ENCODE measurements at places on chromosomes 7 and 10.

DNA sequence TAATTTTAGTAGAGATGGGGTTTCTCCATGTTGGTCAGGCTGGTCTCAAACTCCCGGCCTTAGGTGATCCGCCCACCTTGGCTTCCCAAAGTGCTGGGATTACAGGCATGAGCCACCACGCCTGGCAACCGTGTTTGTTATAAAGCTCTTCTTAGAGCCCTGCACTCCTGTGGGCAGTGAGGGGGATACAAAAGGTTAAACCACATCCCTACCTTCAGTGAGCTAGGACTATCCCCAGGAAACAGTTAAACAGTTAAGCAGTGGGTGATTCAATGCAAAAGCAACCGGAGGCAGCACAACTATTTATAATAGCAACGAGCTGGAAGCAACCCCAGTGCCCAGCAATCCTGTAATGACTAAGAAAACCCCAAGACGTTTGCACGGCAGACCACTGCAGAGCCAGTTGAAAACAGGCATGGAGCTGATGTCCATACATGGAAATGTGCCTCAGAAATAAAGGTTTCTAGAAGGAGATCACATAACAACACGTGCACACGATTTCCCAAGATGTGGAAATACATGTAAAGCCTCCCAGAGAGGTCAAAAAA is 107.2 kb upstream of the LYZL2 start:
- no peak for DNase-seq

DNA sequence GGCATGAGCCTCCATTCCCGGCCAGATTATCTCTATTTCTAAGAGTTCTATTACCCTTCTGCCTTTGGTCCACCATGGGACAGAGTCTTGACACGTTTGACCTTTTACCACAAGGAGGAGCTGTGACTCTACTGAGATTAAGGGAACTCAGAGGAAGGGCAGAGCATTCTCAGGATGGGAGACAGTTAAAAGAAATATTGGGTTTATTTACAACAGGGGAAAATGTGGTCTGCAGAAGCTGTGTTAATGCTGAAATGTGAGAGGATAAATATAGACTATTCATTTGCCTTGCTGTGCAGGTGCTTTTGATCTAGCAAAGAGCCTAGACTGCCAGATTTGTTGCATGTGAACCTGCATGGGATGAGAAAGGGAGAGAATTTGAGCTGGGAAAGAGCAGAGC is 45.8 kb upstream of the PRSS58 start:
- DNase-seq, result no peak

GRCh38 chr10:71740069-71740653 is 20.6 kb upstream of the C10orf105 start:
- DNase-seq, result no peak

DNA sequence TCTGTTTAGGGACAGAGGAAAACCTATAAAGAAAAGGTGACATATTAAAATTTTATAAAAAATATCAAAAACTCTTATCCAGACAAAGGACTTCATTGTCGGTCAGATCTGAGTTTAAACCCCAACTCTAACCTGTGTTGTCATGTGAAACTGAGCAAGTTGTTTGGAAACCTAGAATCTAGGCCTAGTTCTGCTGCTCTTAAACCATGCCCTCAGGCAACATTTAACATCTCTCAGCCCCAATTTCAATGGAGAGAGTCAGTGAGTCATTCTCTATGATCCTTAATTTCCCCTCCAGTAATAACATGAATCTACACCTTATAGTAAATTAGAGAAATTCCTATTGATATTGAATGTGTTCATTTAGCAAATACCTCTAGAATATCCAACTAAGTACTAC is 192.3 kb downstream of the IMMP2L start:
- no peak for DNase-seq

GRCh38 chr7:81232084-81232799 is 313.4 kb upstream of the SEMA3C start:
- DNase-seq, result no peak

DNA sequence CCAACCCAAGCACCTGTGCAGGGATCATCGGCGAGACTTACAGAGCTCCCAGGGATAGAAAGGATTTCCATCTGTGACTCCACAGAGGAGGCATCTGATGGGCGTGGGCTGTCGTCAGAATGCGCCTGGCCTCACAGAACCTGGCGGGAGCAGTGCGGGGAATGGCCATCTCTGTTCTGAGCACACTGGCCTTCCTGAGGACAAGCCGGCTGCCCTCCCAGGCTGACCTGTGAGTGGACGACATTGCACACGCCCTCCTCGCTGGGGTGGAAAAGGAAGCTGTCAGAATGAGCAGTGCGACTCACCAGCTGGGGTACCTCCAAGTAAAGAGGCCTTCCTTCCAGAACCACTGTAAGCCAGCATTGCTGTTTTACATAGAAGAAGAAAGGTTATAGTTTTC is 234.6 kb upstream of the PITRM1 start:
- DNase-seq, result no peak

DNA sequence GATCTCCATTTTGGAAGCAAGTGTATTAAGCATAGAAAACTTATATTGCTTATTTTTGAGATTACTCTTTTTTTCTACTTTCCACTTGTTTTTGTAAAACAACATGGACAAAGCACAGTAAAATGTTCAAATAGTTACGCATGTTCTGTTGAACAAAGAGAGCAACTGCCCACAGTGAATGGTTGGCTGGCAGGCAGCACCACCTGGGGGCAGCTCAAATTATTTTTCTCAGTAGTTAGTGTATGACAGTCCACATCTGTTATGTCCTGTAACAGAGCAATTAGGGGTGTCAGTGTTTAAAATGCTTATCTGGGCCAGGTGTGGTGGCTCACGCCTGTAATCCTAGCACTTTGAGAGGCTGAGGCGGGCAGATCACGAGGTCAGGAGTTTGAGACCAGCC is 46.1 kb upstream of the CACUL1 start:
- peak; percentile 21 for DNase-seq

GRCh38 chr10:97407211-97407951 is 6.2 kb upstream of the RRP12 start:
- peak; percentile 71 for DNase-seq

DNA sequence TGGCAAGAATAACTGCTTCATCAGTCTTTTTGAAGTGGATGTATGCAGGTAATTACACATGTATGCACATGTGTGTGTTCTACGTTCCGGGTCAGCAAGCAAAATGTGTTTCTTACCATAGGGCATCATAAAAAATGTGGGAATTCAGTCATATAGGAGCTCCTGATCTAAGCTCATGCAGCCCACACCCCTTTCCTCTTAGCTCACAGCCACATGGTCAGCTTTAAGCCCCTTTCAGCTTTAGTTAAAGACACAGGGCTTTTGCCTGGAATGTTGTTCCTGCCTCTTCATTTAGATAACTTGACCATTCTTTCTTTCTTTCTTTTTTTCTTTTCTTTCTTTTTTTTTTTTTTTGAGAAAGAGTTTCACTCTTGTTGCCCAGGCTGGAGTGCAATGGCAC is 258.1 kb downstream of the RPS24 start:
- no peak for DNase-seq

GRCh38 chr7:92635538-92635937 is 45.3 kb upstream of the FAM133B start:
- no peak for DNase-seq

DNA sequence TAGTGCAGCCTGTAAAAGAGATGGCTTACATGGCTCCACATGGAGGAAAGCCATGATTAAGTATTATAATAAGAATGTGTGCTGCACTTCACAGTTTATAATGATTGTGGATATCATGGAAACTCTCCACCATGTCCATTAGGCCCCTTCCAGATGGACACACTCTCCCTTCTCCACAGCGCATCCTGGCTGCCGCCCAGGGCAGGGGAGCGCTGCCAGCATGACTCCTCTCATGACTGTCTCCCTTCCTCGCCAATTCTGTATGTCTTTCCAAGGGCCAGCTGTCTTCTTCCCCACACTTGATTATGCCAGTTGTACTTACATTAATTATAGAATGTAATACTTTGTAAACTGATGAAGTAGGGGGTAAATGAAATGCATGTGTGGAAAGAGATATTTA is 259.3 kb upstream of the TMEM72 start:
- no peak for DNase-seq

DNA sequence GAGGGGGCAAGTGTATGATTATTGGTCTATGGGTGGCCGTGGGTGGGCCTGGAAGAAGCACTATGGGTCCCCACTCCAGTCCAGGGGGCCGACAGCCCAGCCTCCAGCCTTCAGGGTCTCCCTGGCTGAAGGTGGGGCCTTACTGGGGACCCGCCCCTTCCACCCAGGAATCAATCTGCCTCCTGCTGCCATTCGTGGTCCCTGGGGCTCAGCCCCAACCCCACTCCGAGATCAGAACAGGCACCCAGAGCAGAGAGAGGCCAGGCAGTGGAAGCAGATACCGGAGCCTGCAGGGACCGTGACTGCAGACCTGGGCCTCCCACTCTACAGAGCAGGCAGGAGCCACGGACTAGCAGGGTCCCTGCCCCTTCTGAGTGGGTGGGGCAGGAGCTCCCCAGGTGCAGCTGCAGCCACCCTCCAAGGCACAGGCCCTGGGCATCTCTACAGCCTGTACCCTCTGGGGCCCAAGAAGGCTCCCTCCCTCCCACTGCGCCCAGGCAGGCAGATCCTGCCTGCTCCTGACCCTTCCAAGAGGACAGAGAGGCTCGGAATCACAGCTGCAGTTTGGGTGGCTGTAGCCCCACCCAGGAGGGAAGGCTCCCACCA is 13.6 kb upstream of the FOXL3 start:
- DNase-seq, result no peak

- no peak for DNase-seq
Observed at GRCh38 chr10:76026905-76027304, 595.5 kb downstream of the LRMDA start.

DNA sequence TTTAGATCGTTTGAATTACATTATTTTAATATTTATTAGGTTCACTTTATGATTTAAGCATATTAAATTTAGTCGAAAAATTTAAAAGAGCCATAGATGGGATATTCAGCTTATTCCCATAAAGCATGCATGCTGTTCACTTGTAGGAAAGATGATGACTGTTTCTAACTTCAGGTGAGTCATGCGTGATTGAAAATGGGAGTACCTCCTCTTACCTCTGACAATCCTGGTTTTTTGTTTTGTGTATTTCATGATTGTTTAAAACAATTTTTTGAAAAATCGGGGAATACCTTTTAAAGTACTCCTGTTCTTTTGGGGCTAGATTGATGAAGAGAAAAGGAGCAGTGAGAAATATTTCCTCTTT is 1.4 kb downstream of the TNKS2 start:
- DNase-seq, result no peak

DNA sequence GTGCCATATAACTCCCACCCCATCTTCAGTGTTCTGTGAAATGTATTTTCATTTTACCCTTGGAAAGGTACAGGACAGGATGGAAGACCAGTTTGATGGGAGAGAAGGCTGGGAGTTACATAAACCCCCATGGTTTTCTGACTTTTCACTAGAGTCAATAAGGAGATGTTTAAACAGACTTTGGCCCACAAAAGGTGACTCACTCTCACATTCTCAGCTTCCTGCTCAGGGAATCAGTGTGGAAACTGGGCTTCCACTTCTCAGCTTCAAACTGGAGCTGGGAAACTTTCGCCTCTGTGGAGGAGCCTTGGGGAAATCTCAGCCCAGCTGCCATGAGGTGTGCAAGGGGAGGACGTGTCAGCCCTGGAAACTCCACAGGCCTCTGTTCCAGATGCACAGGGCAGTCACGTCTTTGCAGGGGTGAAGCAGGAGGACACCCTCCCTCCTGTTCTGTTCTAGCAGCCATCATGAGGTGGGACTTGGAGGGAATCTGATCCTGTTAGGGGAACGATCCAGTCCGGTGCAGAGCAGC is 560.5 kb upstream of the GALNT17 start:
- no peak for DNase-seq

DNA sequence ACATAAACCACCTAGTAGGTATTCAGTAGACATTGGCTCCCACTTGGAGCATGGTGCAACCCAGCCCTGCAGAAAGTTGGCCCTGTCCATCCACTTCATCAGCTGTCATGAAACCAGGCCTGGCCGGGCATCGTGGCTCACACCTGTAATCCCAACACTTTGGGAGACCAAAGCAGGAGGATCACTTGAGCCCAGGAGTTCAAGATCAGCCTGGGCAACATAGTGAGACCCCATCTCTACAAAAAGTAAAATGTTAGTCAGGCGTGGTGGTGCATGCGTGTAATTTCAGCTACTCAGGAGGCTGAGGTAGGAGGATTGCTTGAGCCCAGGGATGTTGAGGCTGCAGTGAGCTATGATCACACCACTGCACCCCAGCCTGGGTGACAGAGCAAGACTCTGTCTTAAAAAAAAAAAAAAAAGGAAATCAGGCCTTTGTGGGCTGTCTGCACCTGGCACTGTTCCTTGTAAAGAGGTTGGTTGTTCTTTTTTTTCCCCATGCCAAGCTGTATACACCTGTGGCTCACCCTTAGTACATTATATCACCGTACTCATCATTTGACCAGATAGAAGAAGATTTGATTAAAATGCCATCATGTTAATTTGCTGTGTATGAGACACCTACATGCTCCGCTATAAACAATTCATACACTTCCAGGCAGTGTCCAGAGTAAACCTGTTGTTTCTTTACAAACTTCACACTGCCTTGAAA is 45.4 kb upstream of the GRID1 start:
- no peak for DNase-seq

DNA sequence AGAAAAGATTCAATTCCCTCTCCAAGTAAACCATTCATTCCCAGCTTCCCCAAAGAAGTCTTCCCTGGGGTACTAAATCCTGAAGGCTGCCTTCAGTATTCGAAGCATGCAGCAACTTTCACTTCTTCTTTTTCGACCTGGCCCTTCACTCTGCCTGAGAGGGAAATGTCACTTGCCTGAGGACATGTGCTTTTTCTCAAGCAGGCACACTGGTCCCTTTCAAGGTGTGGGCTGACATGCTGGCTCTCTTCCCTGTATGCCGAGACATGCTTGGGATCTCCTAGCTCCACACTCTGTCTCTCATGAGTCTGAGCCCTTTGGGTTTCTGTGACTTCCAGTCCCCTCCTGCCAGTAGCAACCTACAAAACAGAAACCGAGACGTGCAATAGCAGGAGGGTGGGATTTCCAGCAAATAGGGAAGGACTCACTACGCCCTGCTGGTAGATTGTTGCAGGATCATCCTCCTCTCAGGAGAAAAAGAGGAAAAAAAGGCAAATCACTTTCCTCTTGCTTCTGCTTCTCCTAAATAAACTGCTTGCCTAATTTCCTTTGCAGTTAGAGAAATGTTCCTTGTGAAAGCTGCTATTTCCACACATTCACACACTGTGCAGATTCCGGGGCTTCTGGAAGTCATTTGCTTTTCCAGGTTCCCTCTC is 33.5 kb downstream of the FIGNL1 start:
- DNase-seq, result no peak

DNA sequence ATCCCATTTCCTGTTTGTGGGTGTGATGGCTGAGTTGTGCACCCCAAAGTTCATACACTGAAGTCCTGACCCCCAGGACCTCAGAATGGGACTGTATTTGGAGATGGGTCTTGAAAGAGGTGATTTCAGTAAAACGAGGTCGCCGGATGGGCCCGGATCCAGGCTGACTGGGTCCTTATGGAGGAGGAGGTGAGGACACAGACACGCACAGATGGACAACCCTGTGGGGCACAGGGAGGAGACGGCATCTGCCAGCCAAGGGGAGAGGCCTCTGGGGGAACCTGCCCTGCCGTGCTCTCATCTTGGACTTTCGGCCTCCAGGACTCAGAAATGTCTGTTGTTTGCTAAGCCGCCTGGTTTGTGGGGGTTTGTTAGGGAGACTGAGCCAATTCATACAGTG is 61.1 kb downstream of the PTPRN2 start:
- no peak for DNase-seq

- DNase-seq, result no peak
Observed at GRCh38 chr10:5271526-5271925, 74.9 kb downstream of the AKR1C4 start.

- DNase-seq, result no peak
Observed at GRCh38 chr10:12081470-12081869, 12.7 kb downstream of the DHTKD1 start.

All from K562 (cell line).